ENCODE measurements at places on chromosomes 1 and 21. TPM values are rescaled to one million over a fixed set of nuclear protein-coding genes. Genes with fewer than 3 reads are reported as not detected.

DNA sequence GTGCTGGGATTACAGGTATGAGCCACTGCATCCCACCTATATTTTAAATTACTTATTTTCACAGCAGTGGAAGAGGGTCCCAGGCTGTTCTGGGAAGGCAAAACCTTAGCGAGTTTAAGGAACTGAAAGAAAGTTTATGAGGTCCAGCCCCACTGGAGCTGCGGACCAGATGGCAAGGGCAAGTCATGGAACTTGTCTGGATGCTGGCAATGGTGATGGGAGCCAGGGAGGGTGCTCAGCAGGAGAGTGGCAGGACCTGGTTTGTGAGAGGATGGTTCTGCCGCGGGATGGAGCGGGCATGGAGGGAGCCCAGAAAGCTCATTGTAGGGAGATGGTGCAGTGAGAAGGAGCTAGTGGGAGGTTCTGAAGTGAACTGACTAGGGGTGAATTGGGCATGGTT, 50.6 kb upstream of the SLC45A1 start:
- DNase-seq = no peak

DNA sequence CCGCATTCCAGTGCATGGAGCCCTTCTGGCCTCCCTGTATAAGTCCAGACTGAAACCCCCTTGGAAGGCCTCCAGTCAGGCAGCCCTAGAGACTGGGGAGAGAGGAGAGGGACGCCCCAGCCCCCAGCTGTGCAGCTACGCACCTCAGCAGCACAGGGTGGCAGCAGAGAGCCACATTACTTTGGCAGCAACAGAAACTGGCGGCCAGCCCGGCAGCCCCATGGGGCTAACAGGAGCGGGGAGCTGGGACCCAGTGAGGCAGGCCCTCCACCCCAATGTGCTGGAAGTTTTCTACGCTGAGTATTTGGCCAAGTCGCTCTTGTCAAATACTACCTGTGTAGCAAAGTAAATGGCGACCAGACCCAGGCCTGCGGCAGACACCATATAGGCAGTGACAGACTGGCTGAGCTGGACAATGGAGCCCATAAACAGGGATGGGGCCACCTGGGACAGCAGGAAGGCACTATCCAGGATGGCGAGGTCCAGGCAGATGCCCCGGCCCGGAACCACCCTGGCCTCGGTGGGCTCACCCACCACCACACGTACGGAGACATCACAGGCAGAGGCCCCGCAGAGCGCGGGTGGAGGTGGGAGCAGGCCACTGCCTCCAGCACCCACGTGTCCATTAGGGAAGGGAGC, 21.2 kb downstream of the SLC45A3 start:
- no peak for DNase-seq

GRCh38 chr1:227558732-227559262, 4.6 kb upstream of the ZNF678 start:
- DNase-seq = no peak

DNA sequence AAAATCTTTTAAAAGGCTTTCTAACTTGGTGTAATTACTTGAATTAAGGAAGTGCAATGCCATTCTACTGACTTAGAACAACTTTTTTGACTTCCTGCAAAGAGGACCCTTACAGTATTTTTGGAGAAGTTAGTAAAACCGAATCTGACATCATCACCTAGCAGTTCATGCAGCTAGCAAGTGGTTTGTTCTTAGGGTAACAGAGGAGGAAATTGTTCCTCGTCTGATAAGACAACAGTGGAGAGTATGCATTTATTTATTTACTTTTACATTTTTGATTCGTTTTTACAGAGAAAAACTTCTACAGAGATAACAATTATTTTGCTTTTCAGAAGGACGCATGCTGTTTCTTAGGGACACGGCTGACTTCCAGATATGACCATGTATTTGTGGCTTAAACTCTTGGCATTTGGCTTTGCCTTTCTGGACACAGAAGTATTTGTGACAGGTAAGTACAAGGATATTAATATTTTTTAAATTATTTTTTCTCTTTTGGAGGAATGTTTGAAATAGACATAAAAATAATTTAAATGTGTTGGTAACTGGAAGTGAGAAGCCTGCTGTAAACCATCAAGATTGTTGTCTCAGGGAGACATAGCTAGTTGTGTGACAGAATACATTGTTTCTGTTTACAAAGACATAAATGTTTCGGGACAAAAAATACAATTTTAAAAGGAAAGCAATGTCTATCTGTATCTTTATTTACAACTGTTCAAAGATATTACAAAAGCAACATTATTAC, at the start of gene PTPRC:
PTPRC (plus strand) TSS at position 147 of the 742 bp plus-strand sequence; CDS start at position 376, 229 bp downstream.
- DNase-seq = no peak

GRCh38 chr1:143625886-143626285, 345.9 kb downstream of the FAM72C start:
- no peak for DNase-seq

GRCh38 chr1:204579681-204580080, 63.5 kb downstream of the MDM4 start:
- no peak for DNase-seq

DNA sequence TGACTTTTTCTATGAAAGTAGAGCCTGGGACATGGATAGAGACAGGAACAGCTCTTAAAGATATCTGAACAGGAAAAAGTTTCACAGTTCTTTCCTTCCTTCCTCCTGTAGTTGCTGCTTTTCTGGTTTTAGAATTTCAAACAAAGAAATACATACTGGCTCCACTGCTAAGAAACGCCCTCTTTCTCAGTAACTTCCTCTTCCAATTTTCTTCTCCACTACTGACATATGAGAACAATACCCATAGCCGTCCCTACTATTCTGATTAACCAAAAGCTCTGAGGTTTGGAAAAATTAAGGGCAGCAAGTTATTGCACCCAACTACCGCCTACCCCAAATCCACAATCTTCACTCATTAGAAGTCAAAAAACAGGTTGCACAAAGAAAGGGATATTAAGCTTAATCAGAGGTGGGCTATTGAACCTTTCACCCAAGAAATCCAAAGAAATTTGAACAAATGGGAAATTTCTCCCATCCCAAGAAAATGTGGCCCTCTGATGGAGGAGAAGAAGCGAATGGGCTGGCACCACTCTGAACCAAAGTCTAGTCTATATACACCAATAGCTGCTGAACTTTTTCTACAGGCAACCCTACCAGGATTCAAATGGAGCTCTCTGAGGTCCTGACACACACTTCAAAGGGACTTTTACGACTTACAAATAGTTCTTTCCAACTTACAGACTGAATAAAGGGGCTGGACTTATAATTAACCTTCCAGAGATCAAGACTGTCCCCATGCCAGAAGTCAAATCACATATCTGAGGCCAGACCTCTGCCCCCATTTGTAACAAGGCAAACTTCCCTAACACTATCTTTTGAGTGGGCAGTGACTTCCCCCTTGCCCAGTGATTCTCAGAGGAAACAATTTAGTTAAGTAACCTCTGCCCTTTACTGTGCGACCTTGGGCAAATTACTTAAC, 1.7 kb downstream of the WASF2 start:
- DNase-seq = no peak

DNA sequence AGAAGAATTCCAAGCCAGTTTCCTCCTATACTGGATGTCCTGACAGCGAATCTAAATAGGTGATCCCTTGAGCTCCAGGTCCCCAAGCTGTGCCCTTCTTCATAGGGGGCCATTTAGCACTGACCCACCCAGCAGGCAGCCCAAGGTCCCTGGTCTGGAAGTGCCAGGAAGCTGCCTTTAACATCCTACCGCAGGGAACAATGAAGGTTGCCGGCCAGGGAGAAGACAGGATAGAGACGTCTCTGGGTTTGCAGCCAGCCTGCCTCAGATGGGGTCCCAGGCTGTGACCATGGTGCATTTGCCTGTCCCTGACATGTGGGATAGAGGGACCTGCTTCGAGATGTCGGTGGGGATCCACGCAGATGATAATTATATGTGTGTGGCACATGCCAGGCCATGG, 2.7 kb upstream of the RIPK4 start:
- no peak for DNase-seq

GRCh38 chr1:103254691-103255090, 146.4 kb upstream of the COL11A1 start:
- no peak for DNase-seq

- DNase-seq = no peak
Measured at GRCh38 chr1:116436611-116436970, 63.5 kb downstream of the ATP1A1 start.

- DNase-seq = no peak
Measured at GRCh38 chr21:32494934-32495709, 82.6 kb downstream of the EVA1C start.

- no peak for DNase-seq
Measured at GRCh38 chr1:63612971-63613370, 19.8 kb downstream of the PGM1 start.

- no peak for DNase-seq
Measured at GRCh38 chr1:8632102-8632501, 185.3 kb downstream of the RERE start.

- DNase-seq = peak; percentile 16
Measured at GRCh38 chr1:32142446-32143301, 34.8 kb downstream of the KPNA6 start.

- DNase-seq = no peak
Measured at GRCh38 chr1:228335406-228336307, 71.0 kb downstream of the TRIM11 start.

DNA sequence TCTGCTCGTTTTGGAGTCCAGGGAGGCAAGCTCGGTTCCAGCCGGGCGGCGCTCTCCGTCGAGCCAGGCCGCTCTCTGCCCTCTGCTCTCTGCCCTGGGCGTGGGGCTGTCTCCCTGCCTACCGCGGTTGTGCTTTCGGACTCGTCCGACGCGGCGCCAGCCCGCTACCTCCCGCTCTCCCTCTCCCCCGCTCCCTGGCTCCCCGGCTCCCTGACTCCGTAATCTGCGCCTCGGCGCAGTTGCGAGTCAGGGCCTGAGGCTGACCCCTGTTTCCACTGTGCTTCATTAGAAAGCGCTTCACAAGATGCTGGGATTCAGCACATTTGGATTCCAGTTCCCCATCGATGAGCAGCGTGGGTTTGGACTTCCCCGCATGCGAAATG, 2.2 kb downstream of the SOX13 start:
- no peak for DNase-seq

DNA sequence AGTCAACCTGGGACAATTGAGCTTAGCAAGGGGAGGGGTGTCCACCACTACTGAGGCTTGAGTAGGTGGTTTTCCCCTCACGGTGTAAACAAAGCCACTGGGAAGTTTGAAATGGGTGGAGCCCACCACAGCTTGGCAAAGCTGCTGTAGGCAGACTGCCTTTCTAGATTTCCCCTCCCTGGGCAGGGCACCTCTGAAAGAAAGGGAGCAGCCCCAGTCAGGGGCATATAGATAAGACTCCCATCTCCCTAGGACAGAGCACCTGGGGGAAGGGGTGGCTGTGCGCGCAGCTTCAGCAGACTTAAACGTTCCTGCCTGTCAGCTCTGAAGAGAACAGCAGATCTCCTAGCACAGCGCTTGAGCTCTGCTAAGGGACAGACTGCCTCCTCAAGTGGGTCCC, 758.4 kb downstream of the LTN1 start:
- DNase-seq = no peak

DNA sequence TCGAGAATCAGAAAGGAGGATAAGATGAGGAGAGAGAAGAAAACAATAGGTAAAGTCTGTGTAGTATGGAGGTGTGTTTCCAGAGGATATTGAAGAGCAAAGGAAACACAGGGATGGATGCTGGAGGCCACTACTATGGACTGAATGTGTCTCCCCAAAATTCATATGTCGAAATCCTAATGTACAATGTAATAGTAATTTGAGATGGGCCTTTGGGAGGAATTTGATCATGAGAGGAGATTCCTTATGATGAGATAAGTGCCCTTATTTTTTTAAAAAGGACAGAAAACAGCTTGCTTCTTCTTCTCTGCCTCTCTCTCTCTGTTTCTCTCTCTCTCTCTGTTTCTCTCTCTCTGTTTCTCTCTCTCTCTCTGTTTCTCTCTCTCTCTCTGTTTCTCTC, 602.2 kb upstream of the ADAMTS5 start:
- no peak for DNase-seq

- DNase-seq = peak; percentile 17
Measured at GRCh38 chr1:48236716-48237470, 14.4 kb downstream of the SLC5A9 start.

DNA sequence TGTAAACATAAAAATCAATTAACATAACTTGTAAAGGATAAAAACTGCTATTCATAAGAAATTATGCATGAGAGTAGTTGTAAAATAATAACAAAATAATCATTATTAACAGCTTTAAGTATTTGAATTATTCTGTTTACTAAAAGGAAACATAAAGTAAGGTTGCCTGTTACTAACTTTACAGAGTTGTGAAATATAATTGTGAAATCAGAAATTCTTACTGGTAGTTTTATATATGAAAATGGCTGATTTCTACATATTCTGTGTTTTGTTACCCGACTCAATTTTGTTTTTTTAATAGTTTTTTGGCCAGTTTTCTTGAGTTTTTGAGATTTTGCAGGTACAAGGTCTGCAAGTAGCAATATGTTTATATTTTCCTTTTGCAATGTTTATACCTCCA, 27.8 kb downstream of the FNBP1L start:
- no peak for DNase-seq

DNA sequence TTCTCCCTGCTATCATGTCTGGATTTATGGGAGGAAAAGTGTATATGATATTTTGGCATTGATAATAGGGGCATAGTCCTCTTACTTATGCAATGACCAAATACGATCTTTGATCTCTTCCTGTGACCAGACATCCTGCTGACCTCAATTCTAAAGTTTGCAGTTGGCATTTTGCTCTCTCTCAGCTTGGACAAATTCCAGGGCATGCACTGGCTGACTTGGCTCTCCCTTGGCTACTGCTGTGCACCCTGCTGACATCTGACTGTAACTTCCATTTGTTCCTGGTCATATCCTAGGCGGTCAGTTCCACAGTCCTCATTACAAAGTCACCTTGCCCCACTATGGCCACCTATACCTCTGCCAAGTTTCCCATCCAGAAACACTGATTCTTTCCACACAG, 380.7 kb upstream of the NR5A2 start:
- DNase-seq = no peak

GRCh38 chr1:111596499-111596898, 23.1 kb upstream of the RAP1A start:
- no peak for DNase-seq

SPATA21 gene
- polyA plus RNA-seq = 0.26 TPM

IFI44L gene
- 6.6 TPM for polyA plus RNA-seq

MAP7D1 gene
- polyA plus RNA-seq = 55.9 TPM

KCNH1 gene
- polyA plus RNA-seq = 0.26 TPM

CITED4 gene
- polyA plus RNA-seq = 5.4 TPM

ABCA4 gene
- polyA plus RNA-seq = 7.1 TPM

OPRD1 gene
- polyA plus RNA-seq = 0.33 TPM

DMRTA2 gene
- not detected for polyA plus RNA-seq

KCNK2 gene
- polyA plus RNA-seq = 3.2 TPM

Data from renal cortex interstitium (tissue), 15 donors.